ENCODE measurements at places on chromosomes 2 and 18.

DNA sequence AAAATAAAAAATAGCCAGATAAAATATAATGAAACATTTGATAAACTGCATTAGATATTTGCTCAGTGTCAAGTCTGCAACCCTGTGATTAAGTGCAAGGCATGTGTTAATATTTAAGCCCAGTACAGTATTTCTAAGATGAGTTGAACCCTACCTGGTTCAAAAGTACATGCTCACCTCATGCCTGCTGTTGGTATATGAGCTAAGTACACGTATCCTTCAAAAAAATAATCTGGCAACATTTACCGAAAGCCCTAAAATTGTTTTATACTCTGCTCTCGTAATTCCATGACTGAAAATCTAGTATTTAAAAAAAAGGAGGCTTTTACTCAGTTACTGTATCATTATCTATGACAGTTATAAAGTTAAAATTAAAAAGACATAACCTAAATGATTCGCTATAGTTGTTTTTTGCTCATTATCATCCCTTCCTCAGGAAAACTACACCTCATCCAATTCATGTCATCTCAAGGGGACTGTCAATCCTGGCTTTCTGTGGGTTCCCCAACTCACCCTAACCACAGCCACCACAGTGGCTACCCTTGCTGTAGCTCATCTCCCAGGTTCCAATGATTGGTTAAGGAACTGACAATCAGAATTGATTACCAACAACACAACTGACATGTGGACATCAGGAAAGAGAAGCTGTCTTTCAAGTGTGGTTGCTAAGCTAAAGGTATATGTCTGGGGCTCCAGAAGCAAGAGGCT is 10.6 kb downstream of the TLK1 start:
- no peak for DNase-seq

GRCh38 chr2:21198637-21199036 is 74.9 kb downstream of the TDRD15 start:
- DNase-seq: no peak

GRCh38 chr2:212777020-212777491 is 238.5 kb upstream of the ERBB4 start:
- no peak for DNase-seq

DNA sequence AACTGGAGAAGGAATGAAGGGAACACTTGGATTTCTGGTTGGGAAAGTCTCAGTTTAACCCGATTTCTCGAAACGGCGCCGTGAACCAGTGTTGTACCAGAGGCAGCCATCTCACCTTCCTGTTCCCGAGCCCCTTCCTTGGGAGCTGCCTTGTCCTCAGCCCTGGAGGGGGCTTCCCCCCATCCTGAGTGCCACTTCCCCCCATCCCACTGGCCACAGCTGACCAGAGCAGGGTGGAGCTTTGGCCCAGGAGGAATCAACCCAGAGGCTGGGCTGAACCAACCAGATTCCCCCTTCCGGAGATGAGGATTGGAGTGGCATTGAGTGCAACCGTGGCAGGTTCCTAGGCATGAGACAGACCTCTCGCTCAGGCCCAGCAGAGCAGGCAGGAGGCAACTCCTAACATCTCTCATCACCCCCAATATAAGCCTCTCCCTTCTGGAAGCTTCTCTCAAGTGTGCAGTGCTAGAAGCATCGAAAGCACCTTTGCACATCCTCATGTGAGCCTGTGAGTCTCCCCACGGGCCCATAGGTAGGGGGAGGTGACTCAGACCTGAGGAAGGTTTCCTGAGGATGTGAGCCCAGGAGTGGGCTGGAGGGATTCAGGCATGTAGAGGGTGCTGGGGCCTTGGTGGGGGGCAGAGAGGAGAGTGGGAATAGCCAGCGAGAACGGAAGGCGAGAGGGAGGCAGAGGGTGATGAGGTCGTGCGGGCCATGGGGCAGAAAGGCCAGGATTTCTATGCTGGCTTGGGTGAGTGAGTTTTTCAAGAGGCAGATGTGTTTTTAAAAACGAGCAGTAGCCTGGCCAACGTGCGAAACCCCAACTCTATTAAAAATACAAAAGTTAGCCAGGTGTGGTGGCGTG is 11.9 kb downstream of the NGEF start:
- no peak for DNase-seq

DNA sequence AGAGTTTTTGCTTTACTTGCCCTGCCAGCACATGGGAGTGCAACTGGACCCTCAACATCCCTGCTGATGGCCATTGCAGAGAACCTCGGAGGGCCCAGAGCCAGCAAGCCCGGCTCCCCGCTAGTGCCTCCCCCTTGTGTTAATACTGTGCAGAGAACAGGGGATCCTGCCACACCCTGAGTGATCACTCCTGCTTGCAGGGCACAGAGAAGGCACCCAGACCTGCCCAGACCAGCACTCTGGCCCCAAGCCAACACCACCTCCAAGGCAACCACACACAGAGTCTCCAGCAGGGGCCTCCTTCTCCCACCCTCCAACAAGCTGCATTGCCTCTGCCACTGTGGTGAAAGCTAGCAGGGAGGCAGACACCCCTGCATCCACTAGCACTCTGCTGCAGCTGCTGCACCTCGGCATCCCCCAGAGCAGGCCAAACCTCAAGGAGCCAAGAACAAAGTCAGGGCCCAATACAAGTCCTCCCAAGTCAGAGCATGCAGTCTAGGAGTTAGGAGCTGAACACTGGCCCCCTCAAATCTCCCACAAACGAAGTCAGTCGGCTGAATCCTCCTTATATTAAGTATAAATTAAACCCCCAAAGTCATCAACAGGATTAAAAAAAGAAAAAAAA is 157.7 kb downstream of the CCDC178 start:
- DNase-seq: no peak

DNA sequence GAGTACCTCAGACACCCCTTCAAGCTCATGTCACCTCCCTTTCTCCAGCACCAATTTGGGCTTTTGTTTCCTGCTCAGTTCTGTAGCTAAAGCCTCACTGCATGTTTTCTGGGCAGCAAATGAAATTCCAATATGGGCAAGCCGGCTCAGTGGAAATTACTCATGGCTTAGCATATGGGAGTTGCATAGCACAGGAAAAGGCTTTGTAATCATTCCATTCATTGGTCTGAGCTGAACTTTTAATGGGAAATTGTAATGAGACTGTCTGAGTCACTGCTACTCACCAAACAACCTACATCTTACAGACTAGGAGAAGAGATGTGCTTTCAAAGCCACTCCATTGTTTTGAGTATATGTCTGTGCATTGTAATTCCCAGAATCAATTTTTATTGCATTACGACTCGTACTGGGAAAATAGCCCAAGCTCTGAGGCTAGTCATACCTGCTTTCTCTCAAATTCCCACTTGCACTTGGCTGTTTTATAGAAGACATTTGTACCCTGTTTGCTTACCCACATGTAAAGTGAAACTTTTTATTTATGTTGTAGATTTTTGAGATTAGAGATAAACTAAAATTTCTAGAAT is 139.5 kb upstream of the LRATD1 start:
- no peak for DNase-seq

DNA sequence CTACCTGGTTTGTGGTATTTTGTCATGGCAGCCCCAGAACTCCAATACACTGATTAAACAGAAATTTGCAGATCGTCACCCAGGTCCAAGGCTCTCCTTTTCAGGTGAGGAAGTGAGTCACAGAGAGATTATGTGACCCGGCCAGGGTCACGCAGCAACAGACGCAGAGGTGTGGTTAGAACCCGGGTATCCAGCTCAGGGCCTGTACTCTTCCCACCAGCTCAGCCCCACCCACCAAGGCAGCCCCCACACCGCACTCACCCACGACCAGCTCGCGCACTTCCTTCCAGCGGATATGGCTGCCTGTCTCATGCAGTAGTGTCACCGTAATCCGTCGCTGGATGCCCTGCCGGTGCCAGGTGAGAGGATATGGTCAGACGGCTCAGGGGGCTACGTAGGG is 48.1 kb downstream of the AQP12A start:
- DNase-seq: peak; percentile 23

All from effector memory CD4-positive, alpha-beta T cell (primary cell).